ENCODE measurements at places on chromosomes 1 and 21.
A peak's percentile ranks its signal among the peaks of the same experiment; 100 is the strongest.

DNA sequence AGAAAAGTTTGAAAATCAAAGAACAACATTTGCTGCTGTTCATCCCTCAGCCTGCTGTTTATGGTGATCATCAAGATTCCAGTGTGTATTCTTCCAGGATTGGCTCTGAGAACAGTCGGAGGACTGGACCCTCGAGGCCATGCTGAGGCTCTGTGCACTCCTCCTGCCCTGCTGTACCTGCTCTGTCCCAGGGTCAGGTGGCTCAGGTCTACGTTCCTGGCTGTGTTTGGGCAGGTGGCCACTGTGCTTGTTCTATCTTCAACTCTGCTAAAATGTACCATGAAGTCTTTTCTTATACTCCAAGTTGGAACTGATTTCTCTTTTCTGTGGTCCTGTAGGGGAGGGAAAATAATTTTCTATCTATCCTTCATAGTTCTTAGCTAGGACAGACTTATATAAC lies 175.9 kb downstream of the RWDD3 start:
- no peak for DNase-seq

- DNase-seq, result no peak
Measured at GRCh38 chr1:46310321-46310720, 6.8 kb downstream of the UQCRH start.

- DNase-seq, result no peak
Measured at GRCh38 chr1:115230281-115230680, 107.8 kb downstream of the NGF start.

DNA sequence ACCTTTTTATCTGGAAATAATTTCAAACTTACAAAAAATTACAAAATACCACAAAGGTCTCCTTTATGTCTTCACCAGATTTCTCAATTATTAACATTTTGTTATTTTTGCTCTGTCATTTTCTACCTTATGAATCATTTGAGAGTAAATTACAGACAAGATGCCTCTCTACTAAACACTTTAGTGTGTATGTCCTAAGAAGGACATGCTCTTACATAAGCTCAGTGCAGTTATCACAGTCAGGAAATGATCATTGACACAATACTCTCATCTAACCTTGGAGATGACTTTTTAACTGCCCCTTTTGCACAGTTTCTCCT lies 378.9 kb upstream of the RUNX1 start:
- no peak for DNase-seq

DNA sequence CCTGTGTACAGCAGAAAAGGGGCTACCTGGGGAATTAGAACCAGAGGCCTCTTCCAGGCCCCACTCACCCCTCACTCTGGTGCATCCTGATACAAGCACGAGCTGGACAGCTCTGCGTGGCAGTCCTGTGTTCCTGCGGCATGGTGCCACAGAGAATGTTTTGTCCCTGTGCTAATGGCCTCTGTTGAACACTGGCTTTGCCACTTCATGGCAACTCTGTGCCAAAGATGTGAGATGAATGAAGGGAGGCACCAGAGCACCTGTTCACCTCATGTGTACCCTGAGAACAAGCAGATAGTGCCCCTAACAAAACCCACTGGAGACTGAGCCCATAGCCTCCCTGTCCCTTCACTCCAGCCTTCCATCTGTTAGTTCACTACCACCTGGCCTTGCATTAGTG lies 199.3 kb upstream of the COA6 start:
- no peak for DNase-seq

DNA sequence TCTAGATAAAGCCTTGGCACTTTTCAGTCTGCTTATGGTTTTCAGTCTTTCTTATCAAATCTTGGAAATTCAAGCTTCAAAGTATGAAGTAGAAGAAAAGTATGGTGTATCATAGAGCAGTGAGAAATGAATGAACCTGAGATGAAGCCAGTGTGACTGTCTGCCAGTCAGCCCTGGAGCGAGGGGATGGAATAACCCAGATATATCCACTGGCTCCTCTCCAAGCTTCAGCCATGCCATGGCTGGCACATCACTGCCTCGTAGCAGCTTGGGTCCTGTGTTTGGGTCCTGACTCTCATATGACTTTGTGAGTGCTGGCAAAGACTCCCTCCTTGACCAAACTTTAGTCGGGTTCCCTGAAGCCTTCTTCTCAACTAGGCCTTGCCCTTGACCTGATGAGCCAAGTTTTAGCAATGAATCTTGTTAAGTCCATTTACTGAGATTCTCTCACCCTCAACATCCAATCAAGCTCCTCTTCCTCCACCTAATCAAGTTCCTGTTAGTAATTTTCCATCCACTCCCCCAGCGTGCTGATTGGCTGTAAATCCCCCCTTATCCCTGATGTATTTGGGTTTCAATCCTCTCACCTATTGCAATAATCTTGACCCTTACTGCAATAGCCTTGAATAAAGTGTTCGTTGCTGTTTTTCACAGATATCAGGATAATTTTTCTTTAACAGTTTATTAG lies 62.5 kb upstream of the PRDX6 start:
- DNase-seq, result no peak

DNA sequence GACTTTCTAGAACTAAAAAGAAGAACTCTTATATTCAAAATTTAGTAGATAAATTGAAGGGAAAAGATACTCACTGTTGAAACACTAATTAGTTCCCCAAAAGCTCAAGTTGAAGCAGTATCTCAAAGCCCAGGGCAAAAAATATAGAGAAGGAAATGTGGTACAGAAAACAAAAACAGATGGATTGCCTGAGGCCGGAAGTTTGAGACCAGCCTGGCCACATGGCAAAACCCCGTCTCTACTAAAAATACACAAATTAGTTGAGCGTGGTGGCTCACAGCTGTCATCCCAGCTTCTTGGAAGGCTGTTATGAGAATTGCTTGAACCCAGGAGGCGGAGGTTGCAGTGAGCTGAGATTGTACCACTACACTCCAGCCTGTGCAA lies 36.0 kb downstream of the FAM177B start:
- no peak for DNase-seq

GRCh38 chr1:204042516-204042915 lies 30.4 kb upstream of the SOX13 start:
- DNase-seq, result no peak

GRCh38 chr1:38046333-38046883 lies at the start of gene POU3F1:
Gene POU3F1 (minus strand): TSS chr1:38046793. CDS start chr1:38046743, 50 bp downstream.
- DNase-seq, result no peak

GRCh38 chr21:36350282-36350910 lies 30.4 kb downstream of the MORC3 start:
- DNase-seq, result no peak

- DNase-seq, result no peak
Measured at GRCh38 chr1:158249646-158250045, 4.6 kb upstream of the CD1A start.

DNA sequence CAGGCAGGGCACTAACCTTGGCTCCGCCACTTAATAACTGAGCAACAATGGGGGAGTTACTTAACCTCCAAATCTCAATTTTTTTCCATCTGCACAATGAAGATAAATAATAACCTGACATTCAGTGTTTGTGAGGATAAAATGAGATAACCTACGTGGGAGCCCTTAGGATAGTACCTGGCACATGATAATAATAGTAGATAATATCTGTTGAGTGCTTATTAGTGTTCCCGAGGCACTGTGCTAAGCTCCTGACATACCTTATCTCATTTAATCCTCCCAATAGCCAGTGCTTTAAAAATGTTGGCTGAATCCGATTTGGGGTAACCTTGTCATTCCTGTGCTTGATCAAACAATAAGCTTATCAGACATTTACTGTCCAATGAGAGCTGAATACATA lies 128.7 kb upstream of the UBE2U start:
- no peak for DNase-seq

- DNase-seq, result peak; percentile 4
Measured at GRCh38 chr21:39523399-39523798, 71.6 kb downstream of the SH3BGR start.

- DNase-seq, result no peak
Measured at GRCh38 chr1:227632325-227632724, 69.0 kb downstream of the ZNF678 start.

DNA sequence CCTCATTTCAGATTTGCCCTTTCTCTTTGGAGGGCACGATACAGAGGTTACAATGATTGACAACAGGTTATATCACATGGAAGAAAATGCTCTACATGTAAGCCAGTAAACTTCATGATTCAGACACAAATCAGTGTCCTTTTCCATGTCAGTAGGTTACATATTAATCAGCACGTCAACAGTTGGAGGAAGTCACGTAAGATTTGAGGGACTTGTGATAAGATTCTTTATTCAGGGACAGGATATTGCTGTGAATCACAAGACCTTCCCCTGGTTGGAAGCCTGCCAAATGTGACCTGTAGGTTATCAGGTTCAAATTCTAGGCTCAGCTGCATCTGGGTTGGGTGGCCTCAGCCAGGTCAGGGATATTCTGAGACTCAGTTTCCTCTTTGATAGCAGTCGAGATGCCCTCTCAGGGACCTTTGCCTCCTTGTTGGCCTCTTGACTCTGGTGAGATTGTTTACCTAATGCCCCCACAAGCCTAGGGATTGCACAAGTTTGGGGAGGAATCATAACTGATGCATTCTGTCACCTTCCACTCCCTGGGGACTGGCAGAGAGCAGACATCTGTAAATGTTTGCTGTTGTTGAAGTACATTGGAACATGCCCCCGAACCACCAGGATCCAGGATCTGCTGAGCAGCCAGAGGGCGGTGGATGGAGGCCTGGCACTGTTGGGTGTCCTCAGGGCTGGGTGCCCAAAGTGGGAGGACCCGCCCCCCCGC lies 31.9 kb downstream of the SERINC2 start:
- no peak for DNase-seq

DNA sequence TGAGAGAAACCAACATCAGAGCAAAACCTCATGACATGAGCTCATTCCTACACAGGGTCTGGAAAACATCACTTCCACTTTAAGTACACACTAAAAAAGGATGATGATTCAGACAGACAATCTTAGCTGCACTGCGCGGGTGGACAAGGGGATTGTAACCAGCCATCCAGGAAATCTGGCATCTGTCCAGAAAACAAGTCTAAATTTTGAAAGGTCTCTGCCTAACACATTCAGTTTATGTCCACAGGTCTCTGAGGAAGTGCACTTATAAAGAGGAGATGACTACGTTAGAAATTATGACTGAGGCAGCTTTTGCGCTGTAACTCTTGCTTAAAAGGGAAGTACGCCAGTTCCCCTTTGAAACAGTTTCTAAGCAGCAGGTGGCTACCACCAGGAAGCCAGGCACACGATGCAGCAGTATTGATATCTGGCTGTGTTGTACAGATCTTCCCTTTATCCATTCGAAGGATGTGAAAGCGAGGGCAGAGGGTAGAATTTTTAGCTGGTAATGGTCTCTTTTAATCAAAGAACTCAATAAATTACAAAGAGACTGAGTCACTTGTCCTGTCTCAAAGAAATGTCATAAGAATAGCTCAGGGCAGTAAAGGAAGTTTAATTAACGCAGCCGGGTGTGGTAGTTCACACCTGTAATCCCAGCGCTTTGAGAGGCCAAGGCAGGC lies 128.0 kb downstream of the SETD4 start:
- DNase-seq, result peak; percentile 42

GRCh38 chr1:172601046-172601630 lies 57.8 kb upstream of the FASLG start:
- DNase-seq, result no peak

DNA sequence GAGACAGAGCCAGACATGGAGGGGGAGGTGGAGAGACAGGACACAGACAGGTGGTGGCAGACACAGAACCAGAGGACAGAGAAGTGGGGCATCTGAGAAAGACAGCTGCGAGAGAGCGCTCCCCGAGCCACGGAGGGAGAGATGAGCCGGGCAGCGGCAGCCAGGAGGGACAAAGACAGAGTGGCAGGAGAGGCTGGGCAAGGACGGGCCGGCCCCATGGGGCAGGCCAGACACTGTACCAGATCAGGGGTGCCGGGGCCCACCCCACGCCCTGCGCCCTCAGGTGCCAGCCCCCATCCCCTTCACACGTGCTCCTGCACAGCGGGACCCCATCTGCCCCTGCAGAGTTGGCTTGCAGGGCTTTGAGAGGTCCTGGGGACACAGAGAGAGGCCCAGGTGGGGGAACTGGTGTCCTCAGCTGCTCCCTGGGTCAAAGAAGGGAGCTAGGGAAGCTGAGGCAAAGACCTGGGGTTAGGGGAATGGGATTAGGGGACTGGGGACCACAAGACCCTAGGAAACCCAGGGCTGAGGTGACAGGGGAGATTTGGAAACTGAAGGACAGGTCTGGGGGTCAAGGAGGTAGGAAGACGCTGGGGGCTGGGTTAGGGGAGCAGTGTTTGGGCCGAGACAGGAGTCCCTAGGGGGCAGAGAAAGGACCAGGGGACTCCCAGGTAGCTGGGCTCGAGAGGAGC lies 643 bp downstream of the FNDC5 start:
- no peak for DNase-seq

DNA sequence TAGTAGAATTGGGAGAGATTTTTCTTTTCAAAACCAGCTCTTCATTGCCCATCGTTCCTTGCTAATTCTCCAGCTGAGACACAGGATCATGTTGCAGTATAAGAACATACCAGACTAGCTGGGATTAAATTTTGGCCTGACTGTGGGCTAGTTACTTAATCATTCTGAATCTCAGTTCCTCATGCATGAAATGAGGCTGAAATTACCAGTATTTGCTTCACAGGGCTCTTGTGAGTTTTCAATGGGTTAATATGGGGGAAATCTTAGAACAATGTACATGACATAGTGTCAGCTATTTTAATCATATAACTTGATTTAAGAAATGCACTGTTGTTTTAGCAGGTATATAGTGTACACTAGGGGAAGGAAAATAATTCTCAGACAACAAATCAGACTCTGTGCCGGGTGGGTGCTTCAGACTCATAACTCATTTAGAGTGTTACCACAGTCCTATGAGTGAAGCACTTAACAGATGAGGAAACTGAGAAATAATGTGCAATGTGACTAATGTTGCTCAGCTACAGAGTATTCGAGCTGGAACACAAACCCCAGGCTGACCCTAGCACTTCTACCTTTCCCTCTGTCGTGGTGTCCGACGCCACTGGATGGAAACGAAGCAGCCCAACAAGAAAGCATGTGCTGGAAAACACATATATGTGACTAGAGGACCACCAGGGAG lies 137.6 kb upstream of the SGIP1 start:
- no peak for DNase-seq

GRCh38 chr1:13799502-13800283 lies 99.7 kb downstream of the PRDM2 start:
- DNase-seq, result no peak

DNA sequence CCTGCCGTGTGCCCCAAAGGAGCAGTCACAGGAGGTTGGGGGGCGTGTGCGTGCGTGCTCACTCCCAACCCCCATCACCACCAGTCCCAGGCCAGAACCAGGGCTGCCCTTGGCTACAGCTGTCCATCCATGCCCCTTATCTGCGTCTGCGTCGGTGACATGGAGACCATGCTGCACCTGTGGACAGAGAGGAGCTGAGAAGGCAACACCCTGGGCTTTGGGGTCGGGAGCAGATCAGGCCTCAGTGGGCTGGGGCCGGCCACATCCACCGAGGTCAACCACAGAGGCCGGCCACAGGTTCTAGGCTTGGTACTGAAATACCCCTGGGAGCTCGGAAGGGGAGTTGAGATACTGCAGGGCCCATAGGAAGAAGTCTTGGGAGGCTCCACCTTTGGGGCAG lies 23.5 kb downstream of the COL6A1 start:
- no peak for DNase-seq
